NK-92 treated with Interleukin-12 subunit alpha and Interleukin-12 subunit beta, amount 100 ng/mL, for 24 hours (cell line): ENCODE measurements at places on chromosomes 12 and 14.

DNA sequence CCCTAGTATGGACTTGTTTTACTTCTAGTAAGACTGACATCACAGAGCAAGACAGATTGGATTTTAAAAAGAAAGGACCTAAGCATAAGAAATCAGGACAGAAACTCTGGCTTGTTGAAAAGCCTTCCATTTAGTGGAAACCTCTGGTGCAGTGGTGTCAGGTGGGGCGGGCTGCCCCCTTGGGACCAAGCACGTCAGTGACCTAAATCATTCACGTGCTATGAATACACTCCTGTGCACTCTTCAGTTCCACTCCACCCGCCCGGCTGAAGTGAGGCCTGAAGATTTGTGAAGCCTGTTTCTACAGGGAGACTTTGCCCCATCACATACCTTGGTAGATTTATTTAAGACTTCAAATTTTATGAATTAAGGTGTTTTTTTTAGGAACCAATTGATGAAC, 58.2 kb upstream of the STRN3 start:
- no peak for DNase-seq

GRCh38 chr12:113880326-113880725, 85.8 kb downstream of the RBM19 start:
- no peak for DNase-seq

GRCh38 chr12:1050059-1050707, 59.2 kb downstream of the ERC1 start:
- DNase-seq: no peak

GRCh38 chr12:20289520-20289919, 78.8 kb upstream of the PDE3A start:
- no peak for DNase-seq
